ENCODE measurements at places on chromosomes 5 and 9. TPM values are rescaled to one million over a fixed set of nuclear protein-coding genes. Genes with fewer than 3 reads are reported as not detected.

The SLC46A2 gene
- total RNA-seq = not detected

The PPP3R2 gene
- 0.82 TPM for total RNA-seq

The AMBP gene
- total RNA-seq = not detected

The FAXDC2 gene
- 23.8 TPM for total RNA-seq

The TIMD4 gene
- total RNA-seq = not detected

The EDIL3 gene
- total RNA-seq = 75.6 TPM

The GPX8 gene
- total RNA-seq = 58.7 TPM

The RLN2 gene
- not detected for total RNA-seq

The CFAP157 gene
- not detected for total RNA-seq

The STX17 gene
- total RNA-seq = 44.3 TPM

The PCA3 gene
- total RNA-seq = 0.27 TPM

The CYSRT1 gene
- total RNA-seq = 0.60 TPM
